ENCODE measurements at places on chromosomes 12 and 14. TPM values are rescaled to one million over a fixed set of nuclear protein-coding genes. Genes with fewer than 3 reads are reported as not detected.
A peak's percentile ranks its signal among the peaks of the same experiment; 100 is the strongest.

Gene AACS
- 52.4 TPM for total RNA-seq

DNA sequence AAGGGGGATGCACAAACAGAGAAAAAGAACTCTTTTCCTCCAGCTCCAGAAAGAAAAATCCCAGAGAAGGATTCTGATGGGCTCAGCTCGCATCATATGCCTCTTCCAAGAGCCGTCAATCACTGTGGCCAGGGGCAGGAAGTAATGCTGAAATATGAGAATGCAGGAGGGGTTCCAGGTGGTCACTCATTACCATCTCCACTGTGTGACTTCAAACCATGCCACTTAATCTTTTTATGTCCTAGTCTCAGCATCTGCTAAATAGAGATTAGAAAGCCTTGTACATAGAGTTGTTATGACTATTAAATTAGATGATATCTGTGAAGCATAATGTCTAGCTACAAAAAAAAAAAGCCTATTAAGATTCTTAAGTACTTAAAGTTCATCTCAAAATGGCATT, 65.6 kb upstream of the FICD start:
- DNase-seq, result no peak

- DNase-seq, result no peak
These were observed 46.8 kb upstream of the OR5AU1 start for GRCh38 chr14:21202463-21203358.

GRCh38 chr14:61101803-61102548, 120.9 kb downstream of the SLC38A6 start:
- no peak for DNase-seq

DNA sequence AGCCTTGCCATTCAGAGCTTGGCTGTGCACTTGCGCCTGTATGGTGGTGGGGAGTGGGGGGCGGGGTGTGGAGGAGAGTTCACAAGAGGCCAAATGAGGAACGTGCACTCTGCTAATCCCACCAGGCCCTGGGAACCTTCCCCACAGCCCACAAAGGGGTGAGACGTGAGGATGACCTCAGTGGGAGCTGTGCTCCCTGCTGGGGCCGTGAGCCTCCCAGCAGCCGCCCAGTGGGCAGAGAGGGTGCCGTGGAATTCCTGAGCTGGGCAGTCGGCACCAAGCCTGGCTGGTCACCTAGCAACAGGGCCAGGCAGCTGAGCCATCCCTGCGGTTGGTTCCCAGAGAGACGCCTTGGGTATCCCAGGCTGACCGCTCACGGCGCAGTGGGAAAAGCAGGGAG, 53.7 kb downstream of the CCNK start:
- DNase-seq, result no peak

- DNase-seq, result no peak
These were observed 7.3 kb upstream of the RCOR1 start for GRCh38 chr14:102584871-102585869.

Gene KRT82
- total RNA-seq, result not detected

- DNase-seq, result no peak
These were observed 768.8 kb upstream of the NOVA1 start for GRCh38 chr14:27366596-27366995.

GRCh38 chr14:81453166-81453766, 53.1 kb upstream of the STON2 start:
- peak; percentile 74 for DNase-seq

Gene MMP19
- 2.6 TPM for total RNA-seq
